ENCODE measurements at places on chromosomes 12 and 14.

GRCh38 chr12:52848661-52849255 lies at the start of gene KRT78:
Gene KRT78 (minus strand): TSS chr12:52848994. CDS start chr12:52848930, 64 bp downstream.
- DNase-seq, result no peak

GRCh38 chr12:30858471-30858870 lies 68.1 kb upstream of the TSPAN11 start:
- DNase-seq, result no peak

DNA sequence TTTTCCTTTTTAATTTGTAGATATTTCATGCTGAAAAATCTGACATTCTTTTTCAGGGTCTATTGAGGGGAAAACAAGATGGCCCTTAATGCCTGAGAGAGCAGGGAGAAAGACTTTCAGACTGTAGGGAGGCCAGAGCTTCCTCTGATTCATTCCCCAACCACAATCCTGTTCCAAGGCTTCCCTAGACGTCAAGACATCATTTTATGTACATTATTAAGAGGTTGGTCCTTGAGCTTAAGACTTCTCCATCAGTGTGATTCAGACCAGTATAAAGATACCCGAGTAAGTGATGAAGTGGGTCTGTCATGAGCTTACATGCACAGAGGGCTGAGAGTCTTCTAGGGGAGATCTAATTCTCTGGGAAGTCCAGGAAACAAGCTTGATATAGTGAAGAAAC lies 57.3 kb downstream of the AVPR1A start:
- DNase-seq, result no peak

DNA sequence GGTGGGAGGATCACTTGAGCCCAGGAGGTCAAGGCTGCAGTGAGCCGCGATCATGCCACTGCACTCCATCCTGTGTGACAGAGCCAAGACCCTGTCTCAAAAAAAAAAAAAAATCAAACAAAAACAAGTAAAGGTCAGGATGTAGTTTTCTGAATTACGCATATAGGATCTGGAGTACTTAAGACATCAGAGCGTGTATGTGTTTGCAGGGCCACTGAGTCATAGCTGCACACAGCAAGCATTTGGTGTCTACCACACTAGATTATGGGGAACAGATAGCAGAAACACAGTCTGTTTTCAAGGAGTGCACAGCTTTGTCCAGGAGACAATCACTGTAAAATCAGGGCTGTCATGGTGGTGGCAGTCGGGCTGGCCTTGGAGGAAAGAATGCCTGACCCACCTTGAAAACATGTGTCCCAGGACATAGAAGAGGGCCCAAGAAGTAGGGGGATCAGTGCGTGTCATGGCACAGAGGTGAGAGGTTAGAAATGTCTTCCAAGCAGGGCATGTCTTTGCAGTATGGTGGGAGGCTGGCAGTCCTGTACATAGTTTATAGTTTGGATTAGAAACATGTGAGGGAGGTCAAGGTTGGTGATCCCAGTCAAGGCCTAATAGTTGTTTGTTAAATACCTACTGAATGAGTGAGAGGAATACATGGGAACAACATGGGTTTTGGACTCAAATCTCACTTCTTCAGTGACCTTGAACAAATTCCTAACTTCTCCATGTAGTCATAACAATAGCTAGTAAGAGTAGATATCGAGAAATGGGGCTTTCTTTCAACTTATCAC lies 23.6 kb upstream of the C12orf71 start:
- no peak for DNase-seq

DNA sequence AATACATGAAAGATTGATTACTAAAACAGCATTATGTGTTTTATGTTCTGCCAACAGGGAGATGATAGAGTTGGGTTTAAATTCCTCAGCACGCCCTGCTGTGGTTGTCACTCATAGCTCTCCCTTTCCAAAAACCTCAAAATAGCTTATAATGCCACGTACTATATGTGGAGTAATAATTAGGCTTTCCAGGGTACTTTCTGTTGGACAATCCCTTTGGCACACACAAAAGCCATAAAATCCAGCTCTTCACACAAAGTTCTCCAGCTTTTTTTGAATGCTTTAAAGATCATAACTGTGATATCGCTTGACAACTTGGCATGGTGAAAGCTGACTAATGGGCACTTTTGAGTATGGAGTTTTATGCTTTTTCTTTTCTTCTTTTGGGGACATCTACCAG lies 145.3 kb upstream of the DCN start:
- no peak for DNase-seq

GRCh38 chr12:9040484-9041186 lies 51.3 kb downstream of the KLRG1 start:
- DNase-seq, result no peak

DNA sequence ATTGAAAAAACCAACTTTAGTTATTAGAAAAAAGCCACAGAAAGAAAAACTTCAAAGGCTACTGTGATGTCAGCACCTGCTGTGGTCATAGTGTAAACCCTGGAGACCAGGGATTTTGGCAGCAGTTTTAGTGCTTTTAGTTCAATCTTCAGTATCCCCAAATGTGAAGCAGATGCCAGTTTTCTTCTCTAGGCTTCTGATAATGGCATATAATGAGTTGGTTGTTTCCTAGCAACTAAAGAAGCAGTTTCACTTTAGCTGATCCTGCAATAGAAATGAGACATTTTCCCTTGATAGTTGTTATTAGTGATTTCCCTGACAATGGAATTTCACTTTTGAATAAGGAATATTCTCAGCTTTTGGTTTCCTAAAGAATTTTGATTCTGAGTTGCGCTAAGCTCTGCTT lies 131.2 kb downstream of the NUBPL start:
- no peak for DNase-seq

- no peak for DNase-seq
These were observed 12.1 kb downstream of the SPX start for GRCh38 chr12:21538061-21538653.

- no peak for DNase-seq
These were observed 28.8 kb downstream of the KCTD10 start for GRCh38 chr12:109448272-109448671.
